Left colon (tissue), 2 donors: ENCODE measurements at places on chromosomes 4 and X. TPM values are rescaled to one million over a fixed set of nuclear protein-coding genes. Genes with fewer than 3 reads are reported as not detected.

Gene HS6ST2
- total RNA-seq = 0.87 TPM

Gene NKX1-1
- not detected for total RNA-seq

Gene RBM10
- 35.7 TPM for total RNA-seq

Gene OPHN1
- 5.0 TPM for total RNA-seq

Gene RTL9
- not detected for total RNA-seq

Gene GLRA2
- 1.0 TPM for total RNA-seq

Gene GLRA3
- not detected for total RNA-seq

Gene BCOR
- total RNA-seq = 24.4 TPM

Gene SPACA5
- not detected for total RNA-seq

Gene MAGEB17
- total RNA-seq = not detected

Gene HDX
- total RNA-seq = 2.2 TPM

Gene PPBP
- total RNA-seq = not detected
